Stimulated activated CD4-positive, alpha-beta T cell treated with anti-CD3 and anti-CD28 coated beads, Interleukin-1b, Interleukin-23, amount 100 ng/mL, for 1 hour (primary cell): ENCODE measurements at places on chromosomes 5 and 9.

- DNase-seq, result no peak
These were observed 61.5 kb downstream of the OSTF1 start for GRCh38 chr9:75149841-75150241.

DNA sequence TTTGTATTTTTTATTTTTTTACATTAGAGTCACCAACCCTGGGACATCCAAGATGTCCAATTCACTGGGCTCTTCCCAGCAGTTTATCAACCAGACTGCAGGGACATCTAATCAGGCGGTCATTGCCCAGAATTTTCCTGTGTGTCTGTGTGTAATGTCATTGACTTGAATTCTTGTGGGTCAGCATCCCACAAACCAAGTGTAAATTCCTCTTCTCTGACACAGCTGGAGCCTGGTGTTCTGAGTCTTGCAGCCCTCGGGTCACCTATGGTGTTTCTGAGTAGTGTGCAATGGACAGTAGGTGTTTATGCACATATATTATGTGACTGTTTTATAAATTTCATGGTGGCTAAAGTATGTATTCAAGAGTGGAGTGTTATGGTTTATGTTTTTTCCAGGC, 815.7 kb downstream of the SEMA5A start:
- DNase-seq, result no peak

- DNase-seq, result no peak
These were observed 321.4 kb upstream of the ACTBL2 start for GRCh38 chr5:57804007-57804444.

DNA sequence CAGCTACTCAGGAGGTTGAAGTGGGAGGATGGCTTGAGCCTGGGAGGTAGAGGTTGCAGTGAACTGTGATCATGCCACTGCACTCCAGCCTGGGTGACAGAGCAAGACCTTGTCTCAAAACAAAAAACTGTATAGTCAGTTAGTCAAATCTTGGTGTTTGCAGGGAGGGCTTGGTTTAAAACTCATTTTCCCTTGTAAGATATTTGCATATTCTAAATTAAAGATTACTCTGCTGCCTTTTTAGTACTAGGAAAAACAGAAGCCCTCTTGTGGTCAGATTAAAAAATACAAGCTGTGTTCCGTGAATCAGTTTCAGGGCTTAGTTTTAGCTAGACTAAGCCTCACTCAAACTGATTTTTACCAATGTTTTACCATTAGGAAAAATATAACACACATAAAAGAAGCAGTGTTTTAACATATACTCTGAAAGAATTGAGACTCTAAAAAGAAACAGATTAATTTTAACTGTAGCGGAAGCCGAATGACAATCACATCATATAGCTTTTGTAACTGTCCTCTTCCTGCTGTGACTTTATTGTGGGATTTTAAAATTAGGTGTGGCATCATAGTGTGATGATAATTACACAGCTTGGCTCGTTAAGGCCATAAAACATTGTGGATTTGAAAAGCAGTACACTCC, 84.9 kb upstream of the BASP1 start:
- no peak for DNase-seq

DNA sequence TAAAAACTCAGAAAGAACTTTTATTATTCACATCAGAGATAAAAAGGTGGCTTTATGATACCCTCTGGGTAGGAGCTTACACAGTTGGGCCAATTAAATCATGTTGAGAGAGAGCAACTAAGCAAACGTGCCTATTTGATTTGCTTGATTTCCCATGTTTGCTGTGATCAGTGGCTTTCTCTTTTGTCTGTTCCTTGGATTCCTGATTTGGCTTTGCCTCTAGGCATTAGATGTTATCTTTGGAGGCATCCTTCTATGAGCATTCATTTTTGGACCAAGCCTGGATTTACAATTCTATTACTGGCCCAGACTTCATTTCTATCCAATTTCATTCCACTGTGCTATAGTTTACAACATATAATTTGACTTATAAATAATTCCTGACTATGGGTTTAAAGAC, 35.9 kb downstream of the VCAN start:
- DNase-seq, result no peak

DNA sequence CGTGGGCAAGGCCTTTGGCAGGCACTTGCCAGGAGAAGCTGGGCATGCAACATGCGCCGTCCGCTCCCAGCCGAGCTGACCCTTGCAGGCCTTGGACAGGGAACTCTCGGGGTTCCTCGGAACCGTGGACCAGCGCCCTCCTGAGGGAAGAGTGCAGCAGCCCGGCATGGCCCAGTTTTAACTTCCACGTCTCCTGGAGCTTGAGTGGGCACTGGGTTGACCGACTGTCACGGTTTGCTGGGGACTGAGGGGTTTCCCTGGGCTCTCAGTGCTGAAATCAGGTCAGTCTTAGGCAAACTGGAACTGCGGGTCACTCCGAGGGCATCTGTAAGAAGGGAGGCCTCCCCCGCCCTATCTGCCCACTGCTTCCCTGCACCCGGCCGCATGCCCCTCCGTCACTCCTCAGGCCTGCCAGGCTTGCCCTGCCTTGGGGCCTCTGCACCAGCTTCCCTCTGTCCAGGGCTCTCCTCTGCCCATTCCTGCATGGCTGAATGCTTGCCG, 87.0 kb upstream of the PHYKPL start:
- DNase-seq, result no peak

DNA sequence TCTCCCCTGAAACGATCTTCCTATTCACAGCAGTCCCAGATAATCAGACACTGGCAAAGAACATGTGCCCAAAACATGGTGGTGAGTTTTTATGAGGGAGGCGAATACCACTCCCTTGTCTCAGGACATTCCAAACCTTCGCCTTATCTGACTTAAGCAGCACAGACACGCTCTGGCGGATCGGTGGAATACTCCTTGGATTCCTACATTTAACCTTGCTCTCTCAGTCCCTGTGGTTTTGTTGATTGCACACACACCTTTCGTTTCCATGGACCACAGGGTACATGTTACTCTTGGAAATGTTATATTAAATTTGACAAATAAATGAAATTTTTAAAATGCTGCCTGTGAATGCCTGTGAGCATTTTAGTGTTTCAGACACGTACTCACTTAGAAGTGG, 87.8 kb upstream of the CPEB4 start:
- DNase-seq, result no peak

DNA sequence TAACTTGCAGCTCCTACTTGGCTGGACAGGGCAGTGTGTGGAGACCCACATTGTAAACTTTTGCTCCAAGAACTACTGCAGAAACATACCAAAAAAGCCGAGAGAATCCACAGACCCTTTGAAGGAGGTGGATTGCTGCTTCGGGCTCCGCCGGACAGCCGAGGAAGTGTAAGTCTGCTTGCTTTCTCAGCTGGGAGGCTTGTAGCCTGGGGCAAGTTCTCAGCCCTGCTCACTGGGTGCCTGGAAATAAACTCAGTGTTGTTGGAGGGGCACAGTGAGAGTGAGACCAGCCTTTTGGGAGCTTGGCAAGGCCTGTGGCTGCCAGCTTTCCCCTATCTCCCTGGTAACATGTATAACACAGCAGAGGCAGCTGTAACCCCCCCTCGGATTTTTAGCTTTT, 215.6 kb downstream of the SYK start:
- DNase-seq, result no peak

DNA sequence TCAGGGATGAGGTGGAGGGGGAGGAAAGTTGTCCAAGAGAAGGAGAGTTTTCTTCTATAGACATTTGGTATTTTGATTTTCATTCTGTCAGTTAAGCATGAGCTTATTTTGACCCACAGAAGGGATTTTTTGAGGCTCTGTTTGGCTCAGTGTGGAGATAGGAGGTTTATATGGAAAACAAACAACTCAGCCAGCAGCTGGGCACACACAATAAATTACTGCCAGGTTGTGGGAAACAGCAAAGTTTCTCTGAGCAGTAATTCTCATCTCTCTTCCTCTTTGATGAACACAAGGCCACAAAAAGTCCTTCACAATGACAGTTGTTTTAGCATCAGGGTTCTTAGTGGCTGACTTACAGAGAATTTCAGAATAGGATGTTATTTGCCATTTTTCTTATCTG, 486.1 kb downstream of the KDM4C start:
- DNase-seq, result no peak

DNA sequence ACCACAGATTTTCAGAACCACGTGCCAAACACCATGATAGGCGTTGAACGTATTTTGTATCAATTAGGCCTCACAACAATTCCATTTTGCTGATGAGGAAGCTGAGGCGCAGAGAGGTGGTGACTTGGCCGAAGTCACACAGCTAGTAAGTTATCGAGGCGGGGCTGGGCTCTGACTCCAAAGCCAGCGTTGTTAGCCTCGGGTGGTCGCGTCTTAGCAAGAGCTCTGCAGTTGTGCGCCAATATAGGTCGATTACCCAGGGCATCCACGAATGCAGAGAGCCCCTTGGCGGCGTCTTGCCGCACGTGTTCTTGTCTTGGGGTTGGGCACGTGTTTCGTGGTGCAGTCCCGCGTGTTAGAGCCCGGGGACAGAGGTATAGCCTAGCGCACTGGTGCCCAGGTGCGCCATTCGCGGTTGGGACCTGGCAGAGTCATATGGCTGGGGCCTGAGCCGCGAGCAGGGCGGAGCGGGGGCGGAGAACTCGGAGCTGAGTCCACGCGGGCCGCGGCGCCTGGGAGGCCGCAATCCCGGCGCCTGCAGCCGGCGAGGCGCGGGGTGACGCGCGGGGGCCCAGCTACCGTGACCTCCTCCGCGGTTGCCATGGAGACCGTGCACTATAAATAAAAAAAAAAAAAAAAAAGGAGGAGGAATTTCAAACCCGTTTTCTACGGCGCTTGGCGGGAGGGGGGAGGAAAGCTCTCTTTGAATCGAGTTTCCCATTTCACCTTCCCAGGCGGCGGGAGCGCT, 62.3 kb downstream of the CXXC5 start:
- no peak for DNase-seq

GRCh38 chr5:35753500-35753899, 103.2 kb upstream of the IL7R start:
- no peak for DNase-seq

DNA sequence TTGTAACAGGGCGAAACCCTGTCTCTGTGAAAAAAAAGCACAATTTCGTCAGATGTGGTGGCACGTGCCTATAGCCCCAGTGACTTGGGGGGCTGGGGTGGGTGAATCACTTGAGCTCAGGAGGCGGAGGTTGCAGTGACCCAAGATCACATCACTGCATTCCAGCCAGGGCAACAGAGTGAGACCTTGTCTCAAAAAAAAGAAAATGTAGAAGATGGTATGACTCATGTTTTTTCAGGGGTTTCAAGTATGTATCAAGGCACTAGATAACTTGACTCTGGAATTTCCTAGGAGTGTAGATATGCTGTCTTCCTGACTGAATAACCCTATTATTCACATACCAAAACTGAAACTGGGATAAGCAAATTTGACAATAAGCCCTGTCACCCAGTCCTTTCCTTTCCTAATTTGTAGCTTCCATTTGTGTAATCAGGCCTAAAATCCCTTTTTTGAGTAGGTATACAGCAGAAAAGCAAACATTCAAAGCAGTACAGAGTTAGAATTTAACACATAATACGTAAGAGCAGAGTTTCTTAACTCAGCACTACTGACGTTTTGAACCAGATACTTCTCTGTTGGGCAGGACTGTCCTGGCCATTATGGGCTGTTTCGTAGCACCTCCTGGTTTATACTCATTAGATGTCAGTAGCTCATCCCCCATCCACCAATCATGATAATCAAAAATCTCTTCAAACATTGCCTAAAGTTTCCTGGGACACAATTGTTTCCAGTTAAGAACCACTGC, 17.3 kb upstream of the ANKRD18B start:
- no peak for DNase-seq

GRCh38 chr9:137723783-137724445, 105.1 kb downstream of the EHMT1 start:
- no peak for DNase-seq

DNA sequence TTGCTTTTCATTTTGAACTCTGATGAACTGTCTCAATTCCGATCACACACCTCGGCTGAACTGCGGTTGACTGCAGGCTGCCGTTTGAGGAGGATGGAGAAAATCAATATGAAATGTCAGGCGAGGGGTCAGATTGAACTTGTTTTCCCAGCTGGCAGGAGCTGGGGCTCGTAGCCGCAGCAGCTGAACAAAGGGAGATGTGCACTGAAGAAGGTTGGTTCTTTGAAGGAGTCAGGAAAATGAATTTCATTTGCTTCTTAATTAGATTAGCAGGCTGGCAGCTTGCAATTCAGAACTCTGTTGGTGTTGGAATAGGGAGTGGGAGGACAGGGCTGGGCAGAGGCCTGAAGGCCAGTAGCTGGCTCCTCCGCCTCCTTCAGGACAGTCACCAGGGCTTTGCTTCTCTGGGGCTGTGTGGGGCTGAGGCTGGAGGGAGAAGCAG, 117.4 kb upstream of the GPR151 start:
- no peak for DNase-seq

GRCh38 chr9:80605793-80606192, 1034.0 kb downstream of the TLE4 start:
- DNase-seq, result no peak

GRCh38 chr5:78318337-78318736, 23.8 kb upstream of the AP3B1 start:
- DNase-seq, result no peak

DNA sequence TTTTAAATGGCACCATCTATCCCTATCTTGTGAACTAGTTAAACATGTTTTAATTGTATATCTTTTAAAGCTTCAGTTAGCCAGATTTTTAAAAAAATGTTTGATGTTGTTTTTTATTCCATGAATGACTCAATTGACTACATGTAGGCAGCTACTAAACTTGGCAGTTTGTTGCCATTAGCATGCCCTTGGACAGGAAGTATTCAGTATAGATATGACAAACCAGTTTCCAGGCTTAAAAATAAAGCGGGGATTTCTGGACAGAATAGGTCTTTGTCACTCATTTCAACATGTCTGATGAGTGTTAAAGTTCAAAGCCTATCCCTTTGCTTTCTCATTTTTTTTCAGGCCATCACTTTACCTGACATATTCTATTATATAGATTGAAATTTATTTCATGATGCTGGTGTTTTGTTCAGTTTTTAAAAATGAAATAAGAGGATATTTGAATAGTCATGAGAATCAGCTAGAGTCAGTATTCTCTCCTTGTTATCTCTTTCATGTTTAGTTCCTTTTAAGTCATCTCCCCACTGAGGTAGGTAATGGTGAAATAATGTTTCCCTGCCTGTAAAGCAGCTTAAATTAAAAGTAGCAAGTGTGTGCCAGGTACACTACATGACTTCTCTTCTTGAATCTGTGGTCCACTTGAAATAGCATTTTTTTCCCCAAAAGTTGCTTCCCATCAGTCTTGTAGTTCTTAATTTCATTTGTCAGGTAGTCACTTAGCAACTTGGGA, 11.9 kb downstream of the TNFAIP8 start:
- no peak for DNase-seq

DNA sequence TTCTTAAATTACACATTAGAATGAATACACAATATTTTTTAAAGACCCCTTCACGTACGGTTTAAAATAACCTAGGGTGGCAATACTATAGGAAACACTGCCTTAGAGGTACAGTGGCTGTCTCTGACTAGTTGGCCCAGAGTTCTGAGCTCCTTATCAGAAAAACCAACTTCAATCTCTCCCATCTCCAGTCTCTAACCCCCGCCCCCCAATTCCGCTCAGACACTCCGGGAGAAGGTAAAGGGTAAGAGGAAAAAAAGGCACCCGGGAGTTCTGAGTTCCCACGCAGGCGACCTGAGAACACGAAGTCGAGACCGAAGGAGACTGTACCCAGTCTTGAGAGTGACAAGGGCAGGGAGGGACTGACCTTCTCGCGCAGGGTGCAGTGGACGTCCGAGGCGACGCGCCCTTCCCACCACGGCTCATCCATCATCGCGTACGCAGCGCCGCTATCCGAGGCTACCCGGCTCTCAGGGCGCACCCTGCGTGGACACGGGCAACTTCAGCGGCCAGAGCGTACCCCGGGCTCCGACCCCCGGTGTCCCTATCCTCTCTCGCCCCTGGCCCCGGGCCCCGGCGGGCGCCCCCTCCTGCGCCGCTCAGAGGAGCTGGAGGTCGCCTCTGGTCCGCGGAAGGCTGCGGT, 752 bp downstream of the CCNJL start:
- DNase-seq, result no peak

GRCh38 chr9:117459913-117460312, 45.1 kb upstream of the ASTN2 start:
- DNase-seq, result no peak
